Stimulated activated CD4-positive, alpha-beta T cell treated with anti-CD3 and anti-CD28 coated beads, Interleukin-4, amount 100 ng/mL, for 48 hours (primary cell): ENCODE measurements at places on chromosomes 2 and 18.
A peak's percentile ranks its signal among the peaks of the same experiment; 100 is the strongest.

GRCh38 chr2:173523497-173523896 is 168.8 kb downstream of the CDCA7 start:
- DNase-seq = no peak

- DNase-seq = no peak
These were observed 387.3 kb downstream of the CLIP4 start for GRCh38 chr2:29502460-29502911.

GRCh38 chr18:23066504-23067039 is 68.7 kb upstream of the CABLES1 start:
- DNase-seq = no peak

GRCh38 chr2:150133623-150134022 is 353.8 kb downstream of the RND3 start:
- DNase-seq = peak; percentile 0
